NCI-H524 treated with DMSO at 0.1 percent for 48 hours (cell line): ENCODE measurements at places on chromosomes 4 and X.

GRCh38 chr4:115325836-115326235, 212.4 kb upstream of the NDST4 start:
- DNase-seq: no peak

GRCh38 chrX:67543818-67544217, at the start of gene AR:
TSS of gene AR (plus strand) at chrX:67544021. CDS start at chrX:67545147, 1,126 bp downstream.
- no peak for DNase-seq

- DNase-seq: no peak
These were observed 1.0 kb downstream of the ZDHHC9 start for GRCh38 chrX:129842510-129843208.

DNA sequence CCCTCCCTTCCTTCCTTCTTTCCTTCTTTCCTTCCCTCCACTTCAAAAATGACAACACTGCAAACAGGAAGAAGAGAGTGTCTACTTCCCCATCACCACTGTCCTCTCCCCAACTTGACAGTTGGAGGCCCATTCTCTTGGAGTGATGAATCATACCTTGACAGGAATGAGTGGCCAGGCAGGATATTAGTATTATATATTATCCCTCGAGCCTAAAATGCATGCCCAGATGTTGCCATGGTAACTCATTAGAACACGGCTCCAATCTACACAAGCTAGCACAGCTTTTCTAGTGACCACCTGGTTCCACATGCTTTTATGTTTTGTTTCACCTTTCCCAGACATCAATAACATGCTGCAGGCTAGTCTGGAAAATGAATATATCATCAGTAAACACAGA, 71.3 kb upstream of the LHFPL1 start:
- no peak for DNase-seq

- no peak for DNase-seq
These were observed 21.0 kb upstream of the PCYT1B start for GRCh38 chrX:24668111-24668510.

- no peak for DNase-seq
These were observed 670.3 kb upstream of the FAM241A start for GRCh38 chr4:111475001-111475400.

DNA sequence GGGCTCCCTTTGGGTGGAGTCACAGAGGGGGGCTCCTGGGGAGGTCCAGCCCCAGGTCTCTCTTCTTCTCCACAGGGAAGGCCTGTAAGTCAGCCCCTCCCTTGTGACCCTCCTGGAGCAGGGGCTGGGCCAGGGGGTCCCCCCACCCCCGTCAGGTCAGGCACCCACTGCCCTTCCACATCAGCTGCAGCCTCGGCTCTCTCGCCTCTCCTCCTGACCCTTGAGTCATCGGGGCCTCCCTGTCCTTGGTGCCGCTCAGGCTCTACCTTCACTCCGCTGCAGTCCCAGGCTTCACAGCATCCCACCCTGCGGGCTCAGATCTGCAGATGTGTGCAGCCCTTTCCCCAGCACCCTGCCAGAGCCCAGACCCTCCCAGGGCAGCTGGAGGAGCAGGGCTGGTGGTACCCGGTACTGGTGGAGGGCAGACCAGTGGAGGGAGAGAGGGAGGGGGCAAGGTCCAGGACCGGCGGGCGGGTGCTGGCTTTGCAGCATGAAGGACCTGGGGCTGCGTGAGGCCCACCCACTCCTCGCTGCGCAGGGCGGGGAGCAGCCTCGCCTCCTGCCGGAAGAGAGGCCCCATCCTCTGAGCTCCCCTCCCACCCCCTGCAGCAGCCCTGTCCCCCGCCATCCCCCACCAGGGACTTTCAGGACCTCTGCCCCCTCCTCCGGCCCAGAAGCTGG, 117.1 kb downstream of the FAM53A start:
- no peak for DNase-seq

- no peak for DNase-seq
These were observed 101.7 kb downstream of the NAA11 start for GRCh38 chr4:79223993-79224776.

DNA sequence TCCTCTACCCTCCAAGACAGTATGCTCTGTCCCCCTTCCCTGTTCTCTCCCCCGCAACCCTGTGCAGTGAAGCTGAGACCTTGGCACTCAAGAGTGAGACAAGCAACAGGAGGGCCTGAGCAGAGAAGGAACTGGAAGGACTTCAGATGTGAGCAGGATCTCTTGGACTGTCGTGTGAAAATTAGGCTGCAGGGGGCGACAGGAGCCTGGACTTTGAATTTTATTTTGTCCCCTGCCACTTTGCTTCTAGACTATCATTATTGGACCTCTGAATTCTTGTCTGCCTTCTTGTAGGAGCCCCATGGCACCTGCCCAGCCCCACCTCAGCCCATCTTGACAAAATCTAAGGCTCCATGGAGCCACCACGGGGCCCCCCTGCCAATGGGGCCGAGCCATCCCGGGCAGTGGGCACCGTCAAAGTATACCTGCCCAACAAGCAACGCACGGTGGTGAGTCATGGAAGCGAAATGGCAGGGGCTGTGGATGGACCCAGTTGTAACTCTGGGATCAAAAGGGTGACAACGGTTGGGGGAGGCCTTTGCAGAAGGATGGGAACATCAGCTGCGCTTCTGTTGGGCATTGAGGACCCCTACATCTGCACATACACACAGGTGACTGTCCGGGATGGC, 1.7 kb downstream of the ARAF start:
- no peak for DNase-seq

- no peak for DNase-seq
These were observed 2.7 kb upstream of the PYURF start for GRCh38 chr4:88526221-88526815.

DNA sequence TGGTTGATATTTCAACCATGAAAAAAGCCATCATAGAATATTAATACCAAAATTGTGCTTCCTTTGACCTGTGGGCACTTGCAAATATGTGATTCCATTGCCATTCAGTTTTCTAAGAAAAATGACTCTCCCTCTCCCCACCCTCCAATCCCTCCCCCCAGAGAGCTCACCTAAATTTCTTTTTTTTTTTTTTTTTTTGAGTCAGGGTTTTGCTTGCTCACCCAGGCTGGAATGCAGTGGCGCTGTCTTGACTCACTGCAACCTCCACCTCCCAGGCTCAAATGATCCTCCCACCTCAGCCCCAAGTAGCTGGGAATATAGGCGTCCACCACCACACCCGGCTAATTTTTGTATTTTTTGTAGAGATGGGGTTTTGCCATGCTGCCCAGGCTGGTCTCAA, 47.0 kb downstream of the SNX25 start:
- DNase-seq: no peak

DNA sequence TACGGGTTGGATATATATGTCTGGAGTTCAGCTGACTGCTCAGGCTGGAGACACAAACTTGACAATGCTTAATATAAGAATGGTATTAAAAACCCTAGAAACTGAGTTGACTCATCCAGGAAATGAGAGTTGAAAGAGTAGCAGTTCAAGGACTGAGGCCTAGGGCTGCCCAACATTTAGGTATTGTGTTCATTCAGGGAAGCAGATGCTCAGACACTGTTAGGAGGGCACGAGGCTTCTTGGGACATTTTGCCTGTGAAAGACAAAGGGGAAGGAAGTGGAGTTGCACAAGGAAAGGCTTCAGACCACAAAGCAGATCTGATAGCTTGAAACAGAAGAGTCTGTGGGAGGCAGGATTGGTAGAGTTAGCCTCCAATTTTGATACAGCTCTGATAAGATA, 52.0 kb upstream of the HS3ST1 start:
- DNase-seq: no peak

- no peak for DNase-seq
These were observed 14.7 kb downstream of the CXCR3 start for GRCh38 chrX:71603618-71604017.

GRCh38 chr4:6905516-6906445, 3.8 kb upstream of the TBC1D14 start:
- peak; percentile 33 for DNase-seq

DNA sequence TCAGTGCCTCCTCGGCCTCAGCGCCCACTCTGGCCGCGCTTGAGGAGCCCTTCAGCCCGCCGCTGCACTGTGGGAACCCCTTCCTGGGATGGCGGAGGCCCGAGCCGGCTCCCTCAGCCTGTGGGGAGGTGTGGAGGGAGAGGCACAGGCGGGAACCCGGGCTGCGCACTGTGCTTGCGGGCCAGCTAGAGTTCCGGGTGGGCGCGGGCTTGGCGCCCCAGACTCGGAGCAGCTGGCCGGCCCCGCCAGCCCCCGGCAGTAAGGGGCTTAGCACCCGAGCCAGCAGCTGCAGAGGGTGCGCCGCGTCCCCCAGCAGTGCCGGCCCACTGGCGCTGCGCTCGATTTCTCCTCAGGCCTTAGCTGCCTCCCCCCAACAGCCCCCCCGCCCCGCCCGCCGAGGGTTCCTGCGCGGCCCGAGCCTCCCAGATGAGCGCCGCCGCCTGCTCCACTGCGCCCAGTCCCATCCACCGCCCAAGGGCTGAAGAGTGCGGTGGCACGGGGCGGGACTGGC, 1137.0 kb downstream of the PCDH18 start:
- no peak for DNase-seq

DNA sequence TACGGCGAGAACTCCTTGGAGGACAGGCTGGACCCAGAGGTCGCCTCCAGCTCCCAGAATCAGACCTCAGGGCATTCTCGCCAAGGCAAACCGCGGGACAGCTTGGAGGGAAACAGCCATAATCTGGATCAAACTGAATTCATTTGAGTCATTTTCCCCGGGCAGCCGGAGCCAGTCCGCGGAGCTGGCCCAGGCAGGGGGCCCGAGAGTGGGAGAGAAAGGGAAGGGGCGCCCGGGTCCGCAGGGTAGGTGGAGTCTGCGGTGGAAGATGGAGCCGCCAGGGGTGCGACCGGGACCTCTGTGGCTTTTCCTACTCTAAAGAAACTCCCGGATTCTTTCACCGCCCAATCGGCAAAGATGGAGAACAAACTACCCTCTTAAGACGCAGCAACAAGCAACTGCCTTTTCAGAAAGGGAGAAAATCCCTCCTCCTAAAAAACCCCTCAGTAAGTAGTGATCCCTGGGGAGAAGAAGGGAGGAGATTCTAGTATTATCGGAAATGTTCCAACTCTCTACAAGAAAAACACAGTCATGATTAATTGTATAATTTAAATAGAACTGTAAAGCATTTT, 5.2 kb downstream of the NKX3-2 start:
- no peak for DNase-seq
